ENCODE measurements at places on chromosomes 16 and 17. TPM values are rescaled to one million over a fixed set of nuclear protein-coding genes. Genes with fewer than 3 reads are reported as not detected.

DNA sequence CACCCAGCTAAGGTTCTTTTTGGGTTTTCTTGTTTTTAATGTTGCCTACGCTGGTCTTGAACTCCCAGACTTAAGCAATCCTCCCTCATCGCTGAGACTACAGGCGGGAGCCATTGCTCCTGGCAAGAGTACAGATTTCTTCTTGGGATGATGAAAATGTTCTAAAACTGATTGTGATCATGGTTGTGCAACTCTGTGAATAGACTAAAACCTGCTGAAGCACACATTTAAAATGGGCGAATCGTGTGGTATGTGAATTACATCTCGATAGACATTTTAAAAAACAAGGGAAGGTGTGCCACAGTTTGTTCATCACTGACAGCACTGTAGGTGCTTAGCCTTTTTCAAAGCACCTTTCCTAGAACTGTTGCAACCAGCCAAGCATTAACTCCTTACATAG is 48.8 kb upstream of the CDH3 start:
- no peak for DNase-seq

GRCh38 chr17:6487251-6488007 is 43.2 kb downstream of the PIMREG start:
- DNase-seq: no peak

DNA sequence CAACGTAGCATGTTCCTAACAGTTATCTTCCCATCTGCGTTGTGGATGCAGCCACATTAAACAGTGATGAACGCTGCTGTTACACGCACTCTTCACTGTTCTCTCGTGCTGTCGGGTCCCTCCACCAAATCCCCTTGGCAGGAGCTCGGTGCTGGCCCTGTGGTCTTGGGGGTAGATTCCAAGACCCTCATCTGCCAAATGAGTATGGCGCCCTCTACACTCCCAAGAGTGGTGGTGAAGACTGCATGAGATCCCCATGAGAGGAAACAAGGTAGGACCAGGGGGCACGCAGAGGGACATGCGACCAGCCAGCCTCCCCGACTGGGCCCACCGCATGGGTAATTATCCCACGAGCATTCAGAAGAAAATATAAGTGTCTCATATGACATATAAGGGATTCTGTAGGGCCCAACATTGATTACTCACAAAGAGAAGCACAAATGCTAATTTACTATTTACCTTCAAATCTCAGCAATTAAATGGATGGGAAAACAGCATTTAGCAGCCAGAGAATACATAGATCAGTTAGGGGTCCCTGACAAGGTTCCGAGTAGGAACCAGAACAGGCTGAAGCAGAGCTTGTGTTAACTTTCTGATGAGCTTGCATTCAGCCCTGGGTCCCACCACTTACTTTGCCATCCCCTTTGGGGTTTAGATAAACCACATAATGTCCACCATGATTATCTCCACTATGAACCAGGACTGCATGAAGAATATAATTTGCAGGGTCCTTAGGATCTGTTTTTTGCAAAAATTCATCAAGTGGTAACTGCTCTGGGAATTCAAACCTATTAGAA is 23.8 kb downstream of the LITAFD start:
- no peak for DNase-seq

- DNase-seq: no peak
Measured at GRCh38 chr16:66427871-66428681, 981 bp downstream of the BEAN1 start.

- no peak for DNase-seq
Measured at GRCh38 chr16:55207693-55208428, 116.1 kb upstream of the IRX6 start.

The G6PC1 gene
- total RNA-seq: not detected

The CSH2 gene
- not detected for total RNA-seq

The ESRP2 gene
- total RNA-seq: 77.0 TPM

DNA sequence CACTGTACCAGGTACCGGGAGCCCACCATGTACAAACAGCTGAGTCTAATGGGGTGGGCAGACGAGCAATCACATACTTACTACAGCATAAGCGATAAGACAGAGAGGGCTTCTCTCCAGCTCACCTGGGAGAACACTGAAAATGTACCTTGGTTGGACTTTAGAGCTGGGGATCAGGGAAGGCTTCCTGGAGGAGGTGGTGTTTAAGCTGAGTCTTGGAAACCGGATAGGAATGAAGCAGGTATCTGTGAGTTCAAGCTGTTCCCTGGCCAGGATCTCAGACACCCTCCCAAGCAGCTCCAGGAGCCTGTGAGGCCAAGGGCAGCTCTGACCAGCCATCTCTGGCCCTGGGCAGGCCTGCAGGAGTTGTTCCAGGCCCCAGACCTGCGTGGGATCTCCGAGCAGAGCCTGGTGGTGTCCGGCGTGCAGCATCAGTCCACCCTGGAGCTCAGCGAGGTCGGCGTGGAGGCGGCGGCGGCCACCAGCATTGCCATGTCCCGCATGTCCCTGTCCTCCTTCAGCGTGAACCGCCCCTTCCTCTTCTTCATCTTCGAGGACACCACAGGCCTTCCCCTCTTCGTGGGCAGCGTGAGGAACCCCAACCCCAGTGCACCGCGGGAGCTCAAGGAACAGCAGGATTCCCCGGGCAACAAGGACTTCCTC is 8.0 kb upstream of the SERPINF1 start:
- DNase-seq: no peak

- DNase-seq: no peak
Measured at GRCh38 chr16:14309001-14309886, 238.1 kb downstream of the MRTFB start.

- peak; percentile 99 for DNase-seq
Measured at GRCh38 chr17:7483255-7484066, 705 bp upstream of the POLR2A start.

DNA sequence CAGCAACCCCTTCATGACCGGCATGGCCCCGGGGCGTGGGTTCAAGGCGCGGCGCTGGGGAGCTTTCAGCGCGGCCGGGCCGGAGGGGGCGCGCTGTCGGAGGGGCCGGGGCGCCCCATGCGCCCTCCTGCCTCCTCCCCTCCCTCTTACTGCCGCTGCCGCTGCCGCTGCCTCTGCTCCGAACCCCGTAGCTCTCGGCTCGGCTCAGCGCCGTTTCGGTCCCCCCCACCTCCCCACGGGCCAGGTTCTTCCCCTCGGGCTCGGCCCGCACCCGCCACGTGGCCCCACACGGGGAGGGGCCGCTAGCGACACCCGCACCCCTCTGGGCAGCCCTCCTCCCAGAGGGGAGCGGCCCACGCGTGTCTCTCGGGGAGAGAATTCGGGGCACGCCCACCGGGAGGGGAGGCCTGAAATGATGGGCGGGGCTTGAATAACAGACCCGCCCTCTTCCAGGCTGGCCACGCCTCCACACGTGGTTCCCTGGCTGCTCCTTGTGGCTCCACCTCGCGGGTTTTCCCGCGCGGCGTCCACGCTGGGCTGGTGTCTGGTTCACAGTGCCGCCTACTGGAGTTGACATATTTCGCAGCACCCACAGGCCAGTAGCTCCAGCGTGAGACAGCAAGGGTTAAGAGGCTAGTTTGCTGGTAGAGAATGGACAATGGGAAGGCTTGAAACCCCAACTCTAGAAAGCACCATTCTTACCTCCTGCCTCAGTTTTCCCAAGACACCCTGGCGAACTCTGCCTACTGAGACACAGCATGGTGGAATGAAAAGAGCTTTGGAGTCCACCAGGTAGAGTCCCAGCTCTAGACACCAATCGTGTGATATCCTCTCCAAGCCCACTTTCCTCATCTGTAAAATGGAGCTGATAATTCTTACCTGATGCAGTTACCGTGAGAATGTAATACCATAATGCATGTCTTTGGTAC is at the start of gene KCNH4:
Gene KCNH4, minus strand, starts transcription at position 221 of the 929 bp plus-strand sequence. Its CDS starts 197 bp downstream, at position 24.
- peak; percentile 80 for DNase-seq

DNA sequence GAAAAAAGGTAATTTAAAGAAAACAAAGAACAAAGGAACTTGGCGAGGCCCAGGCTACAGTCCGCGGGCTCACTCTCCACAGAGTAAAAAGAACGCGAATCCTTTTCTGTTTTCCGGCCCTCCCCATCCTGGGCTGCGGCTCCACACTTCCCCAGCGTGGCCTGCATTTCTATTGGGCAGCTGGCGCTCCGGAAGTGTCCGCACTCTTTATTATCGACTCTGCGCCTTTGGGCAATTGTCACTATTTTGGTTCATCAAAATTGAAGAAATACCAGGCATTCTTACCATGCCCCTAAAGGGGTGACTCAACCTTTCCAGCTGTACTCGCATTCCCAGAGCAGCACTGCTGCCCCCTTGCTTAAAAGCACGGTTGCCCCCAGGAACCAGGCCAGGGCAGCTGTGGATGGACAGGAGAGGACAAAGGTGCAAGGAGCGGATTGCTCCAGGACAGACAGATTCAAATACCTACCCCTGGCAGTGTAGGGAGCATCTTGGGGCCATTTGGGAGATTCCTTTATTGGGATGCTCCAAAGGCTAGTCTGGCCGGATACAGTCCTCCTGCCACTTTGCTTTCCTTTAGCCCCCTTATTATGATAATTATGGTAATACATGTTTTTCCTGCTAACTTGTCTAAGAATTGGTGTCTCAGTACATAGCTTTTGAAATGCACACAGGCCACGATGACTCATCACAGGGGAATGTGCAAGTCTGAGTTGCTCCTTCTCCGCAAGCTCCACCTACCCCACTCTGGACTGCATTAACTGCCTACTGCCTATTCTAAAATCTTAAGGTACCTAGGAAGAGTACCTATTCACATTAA is 985 bp upstream of the SLFN12 start:
- DNase-seq: no peak

DNA sequence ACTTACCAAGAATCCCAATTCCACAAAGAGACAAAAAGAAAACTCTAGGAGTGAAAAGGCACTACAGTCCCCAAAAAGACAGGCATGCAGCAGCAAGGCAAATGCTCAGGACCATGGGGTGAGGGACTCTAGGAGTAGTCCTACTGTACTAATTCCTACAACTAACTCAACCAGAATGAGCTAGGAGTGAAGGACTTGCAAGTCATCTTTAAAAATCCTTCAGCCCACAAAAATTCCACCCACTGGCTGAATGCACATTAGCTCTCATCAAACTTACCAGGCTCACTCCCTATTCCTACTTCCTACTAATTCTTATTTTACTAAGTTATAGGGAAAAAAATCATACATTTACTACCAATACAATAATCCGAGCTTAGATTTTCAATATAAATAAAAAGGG is 141.7 kb upstream of the C17orf78 start:
- DNase-seq: no peak

DNA sequence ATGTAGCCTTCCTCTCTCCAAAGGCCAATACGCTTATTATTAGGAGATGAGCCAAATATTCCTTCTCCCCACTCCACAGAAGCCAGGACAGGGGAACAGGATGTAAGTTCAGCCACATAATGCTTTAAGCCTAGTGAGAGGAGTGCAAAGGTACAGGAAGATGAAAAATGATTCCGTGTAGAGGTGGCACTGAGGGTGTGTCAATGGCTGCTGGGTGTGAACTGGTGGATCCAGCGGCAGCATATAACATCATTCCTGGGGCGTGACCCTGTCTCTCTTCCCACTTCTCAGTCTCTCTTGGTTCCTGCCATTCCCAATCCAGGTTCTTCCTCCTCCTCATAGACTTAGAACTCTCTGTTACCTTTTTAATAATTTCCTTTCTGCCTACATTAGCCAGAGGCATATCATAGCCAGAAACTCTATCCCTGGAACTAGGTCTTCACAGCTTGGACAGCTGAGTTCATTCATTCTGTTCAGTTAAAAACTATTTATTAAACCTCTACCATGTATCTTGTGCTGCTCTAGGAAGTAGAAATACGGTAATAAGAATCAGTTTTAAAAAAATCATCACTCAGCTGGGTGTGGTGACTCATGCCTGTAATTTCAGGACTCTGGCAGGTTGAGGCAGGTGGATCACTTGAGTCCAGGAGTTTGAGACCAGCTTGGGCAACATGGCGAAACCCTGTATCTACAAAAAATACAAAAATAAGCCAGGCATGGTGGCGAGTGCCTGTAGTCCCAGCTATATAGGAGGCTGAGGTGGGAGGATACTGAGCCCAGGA is 58.0 kb upstream of the FAM20A start:
- no peak for DNase-seq

The ORAI3 gene
- 41.0 TPM for total RNA-seq

- no peak for DNase-seq
Measured at GRCh38 chr16:81333356-81333755, 18.6 kb downstream of the GAN start.

- DNase-seq: no peak
Measured at GRCh38 chr16:12348733-12349704, 372.5 kb downstream of the SNX29 start.

The AGRP gene
- total RNA-seq: not detected

The CES1 gene
- 6.0 TPM for total RNA-seq

DNA sequence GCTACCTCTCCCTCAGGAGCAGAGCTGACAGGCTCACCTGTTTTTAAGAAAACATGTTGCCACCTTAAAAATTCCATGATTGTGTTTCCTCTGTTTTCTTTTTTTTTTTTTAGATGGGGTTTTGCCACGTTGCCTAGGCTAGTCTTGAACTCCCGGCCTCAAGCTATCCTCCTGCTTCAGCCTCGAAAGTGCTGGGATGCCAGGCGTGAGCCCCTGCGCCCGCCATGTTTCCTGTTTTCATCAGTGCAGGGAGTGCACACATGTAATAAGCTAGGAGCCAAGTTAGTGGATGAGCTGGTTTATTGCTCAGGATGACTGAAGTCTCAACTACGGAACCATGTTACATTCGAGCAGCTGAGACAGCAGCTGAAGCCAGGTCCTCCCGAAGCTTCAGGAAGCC is 13.6 kb downstream of the MRM3 start:
- no peak for DNase-seq

DNA sequence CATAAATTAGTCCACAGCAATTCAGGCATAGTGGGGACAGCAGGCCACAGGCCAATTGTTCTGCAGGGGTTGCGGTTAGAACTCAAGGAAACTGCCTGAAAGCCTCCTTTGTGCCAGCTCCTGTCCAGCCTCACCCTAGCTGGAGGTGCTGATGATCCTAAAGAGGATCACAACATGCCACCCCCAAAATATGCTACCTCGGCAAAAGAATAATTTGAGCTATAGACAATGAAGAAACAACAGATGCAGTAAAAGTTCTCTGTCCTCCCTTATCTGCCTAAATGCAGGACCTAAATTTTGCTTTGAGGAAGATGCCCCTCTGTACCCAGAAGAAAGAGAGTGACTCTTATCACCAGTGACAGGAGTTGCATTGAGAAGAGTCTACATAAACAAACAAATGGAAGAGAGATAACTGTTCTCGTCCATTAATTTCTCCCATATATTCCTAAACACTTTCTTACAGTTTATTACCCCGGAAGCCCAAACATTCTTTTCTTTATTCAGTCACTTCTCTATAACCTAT is 14.7 kb downstream of the ALOX15 start:
- DNase-seq: no peak

GRCh38 chr16:76235426-76235825 is 41.8 kb upstream of the CNTNAP4 start:
- DNase-seq: no peak

The AXIN2 gene
- total RNA-seq: 9.8 TPM

Data from suprapubic skin (tissue), 4 donors.